ENCODE measurements at places on chromosomes 16 and 17. TPM values are rescaled to one million over a fixed set of nuclear protein-coding genes. Genes with fewer than 3 reads are reported as not detected.

The RNF213 gene
- total RNA-seq = 48.4 TPM

The ZNF771 gene
- total RNA-seq = 5.9 TPM

The MIS12 gene
- total RNA-seq = 11.0 TPM

The UTS2R gene
- 0.32 TPM for total RNA-seq

The ACSM2A gene
- not detected for total RNA-seq

The ABCC1 gene
- 20.9 TPM for total RNA-seq

The SCIMP gene
- total RNA-seq = 3.1 TPM

The ATAD5 gene
- total RNA-seq = 0.92 TPM

The TAC4 gene
- not detected for total RNA-seq

The ABAT gene
- total RNA-seq = 4.2 TPM

The HES7 gene
- total RNA-seq = 0.47 TPM

The ABCC3 gene
- 5.2 TPM for total RNA-seq

The TM4SF5 gene
- total RNA-seq = not detected

The PSKH1 gene
- total RNA-seq = 21.0 TPM

The HOXB1 gene
- not detected for total RNA-seq

The LGALS9 gene
- 49.3 TPM for total RNA-seq

The MMP25 gene
- 1.5 TPM for total RNA-seq

The LRRC46 gene
- not detected for total RNA-seq

The MT1A gene
- total RNA-seq = 104 TPM

The CHD9NB gene
- total RNA-seq = 0.47 TPM

The DNAH9 gene
- total RNA-seq = 0.91 TPM

The GFOD2 gene
- 10.1 TPM for total RNA-seq

The KRTAP2-1 gene
- not detected for total RNA-seq

The ALOX15 gene
- total RNA-seq = 11.7 TPM

The XYLT1 gene
- 8.4 TPM for total RNA-seq

The PRSS22 gene
- not detected for total RNA-seq

The KRT32 gene
- total RNA-seq = not detected

The GUCY2D gene
- total RNA-seq = 0.10 TPM

The HS3ST3A1 gene
- 0.27 TPM for total RNA-seq

The TMEM235 gene
- total RNA-seq = not detected

The KCNJ2 gene
- total RNA-seq = 5.7 TPM

The CDT1 gene
- 1.0 TPM for total RNA-seq

The CSNK2A2 gene
- total RNA-seq = 32.3 TPM

The SLC47A2 gene
- total RNA-seq = not detected

The P2RX1 gene
- 0.62 TPM for total RNA-seq

The NAGLU gene
- 20.7 TPM for total RNA-seq

The FNDC8 gene
- total RNA-seq = not detected

The ACE gene
- 7.0 TPM for total RNA-seq

The IRX5 gene
- total RNA-seq = 1.1 TPM

The ADAD2 gene
- total RNA-seq = not detected

The CHST5 gene
- not detected for total RNA-seq

The PRAC2 gene
- total RNA-seq = not detected

The CPNE2 gene
- 17.6 TPM for total RNA-seq

The OR4D1 gene
- total RNA-seq = not detected

The RGS11 gene
- total RNA-seq = 15.3 TPM

The CFAP97D1 gene
- not detected for total RNA-seq

Measured in left cardiac atrium (tissue), 4 donors.